ENCODE measurements at places on chromosomes 5 and 9.

DNA sequence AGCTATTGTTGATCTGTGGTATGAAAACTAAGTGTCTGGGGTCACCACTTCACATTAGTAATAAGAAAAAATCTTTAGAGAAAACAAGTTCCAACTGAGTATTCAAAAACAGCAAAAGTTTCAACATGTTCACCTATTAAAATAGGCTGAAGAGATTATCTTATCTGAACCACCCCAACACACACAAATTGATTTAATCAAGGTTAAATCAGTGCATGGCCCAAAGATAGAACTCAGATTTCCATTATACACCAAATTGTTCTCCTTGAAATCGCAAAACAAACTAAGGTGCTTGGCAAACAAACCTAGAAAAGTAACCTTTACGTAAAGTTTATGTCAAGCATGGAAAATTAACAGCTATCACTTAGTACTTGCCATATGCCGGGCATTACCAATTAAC, 61.1 kb downstream of the TMEM161B start:
- no peak for DNase-seq

- DNase-seq: no peak
Measured at GRCh38 chr5:128470663-128471062, 67.4 kb downstream of the FBN2 start.

DNA sequence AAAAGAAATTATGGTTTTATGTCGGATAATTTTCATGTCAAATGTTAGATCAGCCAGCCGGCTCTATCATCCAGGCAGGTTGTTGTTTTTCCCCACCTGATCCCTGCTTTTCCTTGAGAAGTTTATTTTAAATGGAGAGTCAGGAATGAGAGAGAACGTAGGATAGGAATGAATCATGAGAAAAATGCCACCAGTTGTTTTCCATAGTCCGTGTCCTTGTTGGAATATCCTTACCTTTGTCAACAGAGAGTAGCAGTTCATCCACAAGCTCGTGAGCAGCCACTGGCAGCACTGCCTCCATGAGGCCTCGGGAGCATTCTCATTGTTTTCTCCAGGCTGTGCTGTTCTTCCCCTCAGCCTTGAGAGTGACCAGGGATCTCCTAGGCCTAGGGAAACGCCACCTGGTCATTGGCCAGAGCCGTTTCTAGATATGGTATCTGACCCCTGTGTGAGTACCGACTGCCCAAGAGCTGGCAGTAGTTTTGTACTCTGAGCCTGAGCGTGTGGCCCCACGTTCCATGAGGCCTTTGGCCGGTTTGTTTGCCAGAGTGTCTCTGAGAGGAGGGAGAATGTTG, 293.3 kb downstream of the FANCC start:
- no peak for DNase-seq

GRCh38 chr5:145536133-145536532, 299.0 kb downstream of the PRELID2 start:
- no peak for DNase-seq

Measured in AG04450 (cell line).